ENCODE measurements at places on chromosomes 7 and 10.
A peak's percentile ranks its signal among the peaks of the same experiment; 100 is the strongest.

DNA sequence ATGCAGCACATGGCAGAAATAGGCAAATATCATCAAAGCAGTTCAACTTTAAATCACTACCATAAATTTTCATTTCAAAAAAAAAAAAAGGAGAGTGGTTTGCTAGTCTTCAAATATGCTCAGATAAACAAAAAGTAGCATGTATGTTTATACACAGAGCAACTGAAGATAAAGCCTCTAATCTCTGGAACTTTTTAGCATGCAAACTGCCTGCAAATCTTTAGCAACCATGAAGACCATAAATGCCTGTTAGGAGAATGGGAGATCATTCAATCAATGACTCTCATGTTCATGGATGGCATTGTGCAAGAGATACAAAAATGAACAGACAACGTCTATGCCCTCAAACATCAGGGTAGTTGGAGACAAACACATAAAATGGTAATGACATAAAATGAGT, 57.3 kb downstream of the ORC5 start:
- no peak for DNase-seq

GRCh38 chr10:69479240-69480067, 28.2 kb downstream of the TSPAN15 start:
- DNase-seq = no peak

GRCh38 chr7:101815826-101816594, 1.4 kb upstream of the CUX1 start:
- DNase-seq = peak; percentile 33

- DNase-seq = no peak
These were observed 175.2 kb upstream of the PPP2R2D start for GRCh38 chr10:131725581-131726069.

- no peak for DNase-seq
These were observed 6.9 kb downstream of the ARMC3 start for GRCh38 chr10:22934726-22935125.

DNA sequence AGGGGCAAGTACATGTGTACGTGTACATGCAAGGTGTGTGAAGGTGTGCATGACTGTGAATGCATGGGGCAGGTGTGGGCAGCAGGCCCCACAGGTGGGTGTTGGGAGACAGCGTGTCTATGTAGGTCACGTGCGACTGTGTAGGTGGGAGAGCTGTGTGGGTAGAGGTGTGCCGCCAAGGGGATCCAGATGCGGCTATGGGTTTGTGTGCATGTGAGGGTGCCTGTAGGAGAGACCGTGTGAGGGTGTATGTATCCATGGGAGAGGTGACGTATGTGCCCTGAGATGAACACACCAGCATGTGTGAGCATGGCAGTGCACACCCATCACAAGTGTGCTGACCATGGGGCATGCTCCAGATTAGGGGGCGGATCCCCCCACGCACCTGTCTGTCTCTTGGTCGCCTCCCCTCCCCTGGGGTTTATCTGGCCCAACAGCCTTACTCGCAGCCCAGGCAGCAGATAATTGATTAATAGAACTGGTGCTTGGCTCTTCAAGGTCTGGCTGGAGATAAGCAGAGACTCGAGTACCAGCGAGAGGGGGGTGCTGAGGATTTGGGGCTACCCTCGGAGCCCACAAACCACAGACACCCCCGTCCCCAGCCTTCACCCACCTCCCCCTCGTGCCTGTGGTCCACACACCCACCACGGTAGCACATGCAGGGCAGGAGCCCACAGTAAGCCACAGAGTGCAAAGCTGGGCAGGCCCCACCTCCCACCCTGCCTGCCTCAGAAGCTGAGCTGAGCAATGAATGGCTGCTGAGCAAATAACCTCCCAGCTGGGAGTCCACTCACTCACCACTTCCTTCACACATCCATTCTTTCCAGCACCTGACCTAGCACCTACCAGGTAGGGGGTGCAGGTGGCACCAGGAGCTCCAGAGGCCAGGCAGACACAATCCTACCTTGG, 41.4 kb upstream of the ZMIZ1 start:
- DNase-seq = peak; percentile 19

DNA sequence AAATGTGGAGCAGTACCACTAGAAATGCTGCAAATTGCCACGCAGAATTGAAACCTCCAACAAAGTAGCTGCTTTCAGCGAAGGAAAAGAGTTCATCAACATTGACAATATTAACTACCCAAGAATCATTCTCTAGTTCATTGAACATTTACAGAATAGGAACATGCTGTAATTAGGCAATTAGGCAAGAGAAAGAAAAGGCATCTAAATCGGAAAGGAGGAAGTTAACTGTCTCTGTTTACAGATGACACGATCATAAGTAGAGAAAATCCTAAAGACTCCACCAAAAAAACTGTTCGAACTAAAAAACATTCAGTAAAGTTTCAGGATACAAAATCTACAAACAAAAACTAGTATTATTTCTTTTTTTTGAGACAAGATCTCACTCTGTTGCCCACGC, 8.9 kb upstream of the PKD1L1 start:
- no peak for DNase-seq

GRCh38 chr10:81953420-81953819, 78.4 kb downstream of the NRG3 start:
- DNase-seq = no peak

- DNase-seq = no peak
These were observed 245.0 kb downstream of the MGMT start for GRCh38 chr10:129712000-129712399.

DNA sequence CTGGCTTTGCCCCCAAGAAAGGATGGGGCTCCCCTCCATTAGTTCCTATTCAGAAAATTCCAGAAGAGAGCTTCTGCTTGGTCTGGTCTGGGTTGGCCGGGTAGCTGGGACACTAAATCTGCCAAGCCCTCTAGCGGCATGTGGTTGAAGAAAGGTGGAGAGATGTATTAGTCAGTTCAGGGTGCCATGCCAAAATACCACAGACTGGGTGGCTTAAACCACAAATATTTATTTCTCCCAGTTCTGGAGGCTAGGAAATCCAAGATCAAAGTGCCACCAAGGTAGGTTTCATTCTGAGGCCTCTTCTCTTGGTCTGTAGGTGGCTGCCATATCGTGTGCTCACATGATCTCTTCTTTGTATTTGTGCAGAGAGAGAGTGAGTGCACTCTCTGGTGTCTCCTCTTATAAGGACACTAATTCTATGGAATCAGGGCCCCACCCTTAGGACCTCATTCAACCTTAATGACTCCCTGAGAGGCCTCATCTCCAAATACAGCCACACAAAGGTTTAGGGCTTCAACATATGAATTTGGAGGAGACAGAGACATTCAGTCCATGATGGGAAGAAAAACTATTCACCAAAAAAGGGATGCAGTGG, 38.7 kb upstream of the MTPAP start:
- no peak for DNase-seq

GRCh38 chr10:100036850-100037249, 27.1 kb upstream of the DNMBP start:
- DNase-seq = no peak

DNA sequence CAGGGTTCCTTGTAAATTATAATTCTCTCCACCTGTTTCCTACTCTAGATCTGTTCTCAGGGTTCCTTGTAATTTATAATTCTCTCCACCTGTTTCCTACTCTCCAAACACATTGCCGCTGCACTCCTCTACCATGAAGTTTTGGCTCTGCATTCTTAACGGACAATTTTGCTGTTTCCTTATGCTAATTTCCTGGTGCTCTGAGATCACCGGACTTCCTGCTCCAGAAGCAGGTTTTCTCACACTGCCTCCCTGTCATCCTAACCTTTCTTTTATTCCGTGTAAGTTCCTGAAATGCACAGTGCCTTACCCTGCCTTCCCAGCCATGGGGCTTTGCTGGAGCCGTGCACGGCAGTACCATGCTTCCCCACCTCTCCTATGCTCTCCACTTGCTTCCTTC, 256.8 kb downstream of the PLXNA4 start:
- DNase-seq = no peak

DNA sequence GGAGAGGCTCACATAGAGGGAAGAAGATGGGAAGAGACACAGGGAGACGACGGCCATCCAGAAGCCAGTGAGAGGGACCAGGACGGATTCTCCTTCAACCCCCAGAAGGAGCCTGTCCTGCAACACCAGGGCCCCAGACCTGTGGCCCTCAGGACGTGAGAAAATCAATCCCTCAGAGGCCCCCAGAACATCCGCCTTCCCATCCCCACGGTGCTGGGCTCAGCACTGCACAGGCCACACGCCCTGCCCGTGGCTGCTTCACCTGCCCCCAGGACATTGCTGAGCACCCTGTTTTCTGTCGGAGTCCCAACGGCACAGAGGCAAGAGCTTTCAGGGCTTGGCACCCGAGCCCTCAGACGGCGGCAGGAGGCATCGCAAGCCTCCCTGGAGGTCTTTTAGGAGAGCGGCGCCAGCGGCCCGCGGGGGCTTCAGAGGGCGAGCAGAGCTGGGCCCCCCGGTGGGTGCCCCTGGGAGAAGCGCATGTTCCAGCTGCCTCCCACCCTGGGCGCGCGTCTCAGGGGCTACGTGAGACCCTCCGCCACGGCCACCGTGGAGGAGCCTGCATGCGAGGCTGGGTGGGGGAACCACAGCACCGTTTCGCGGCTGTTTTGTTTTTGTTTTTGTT, 42.8 kb downstream of the PDGFA start:
- DNase-seq = no peak
